CD4-positive, CD25-positive, alpha-beta regulatory T cell (primary cell): ENCODE measurements at places on chromosomes 4 and X. TPM values are rescaled to one million over a fixed set of nuclear protein-coding genes. Genes with fewer than 3 reads are reported as not detected.

FREM3 gene
- polyA plus RNA-seq, result 0.35 TPM

METAP1 gene
- 30.8 TPM for polyA plus RNA-seq

GASK1B gene
- not detected for polyA plus RNA-seq

REPS2 gene
- polyA plus RNA-seq, result not detected

ZNF185 gene
- polyA plus RNA-seq, result 3.0 TPM

GYPA gene
- not detected for polyA plus RNA-seq

ENPEP gene
- 0.31 TPM for polyA plus RNA-seq

ATP8A1 gene
- 8.1 TPM for polyA plus RNA-seq

SUV39H1 gene
- 14.6 TPM for polyA plus RNA-seq

CDX4 gene
- polyA plus RNA-seq, result not detected

PDLIM3 gene
- polyA plus RNA-seq, result not detected

GAGE10 gene
- not detected for polyA plus RNA-seq

UGT2A1 gene
- polyA plus RNA-seq, result not detected

PDZD4 gene
- not detected for polyA plus RNA-seq

MAGEE2 gene
- polyA plus RNA-seq, result not detected

NMU gene
- polyA plus RNA-seq, result not detected

AKAP14 gene
- not detected for polyA plus RNA-seq

KDM5C gene
- polyA plus RNA-seq, result 22.5 TPM

ARR3 gene
- not detected for polyA plus RNA-seq

AFAP1 gene
- 2.2 TPM for polyA plus RNA-seq

ATP2B3 gene
- polyA plus RNA-seq, result not detected

IL3RA gene
- not detected for polyA plus RNA-seq

CLDN22 gene
- polyA plus RNA-seq, result not detected

DMRTC1 gene
- polyA plus RNA-seq, result not detected

CLGN gene
- not detected for polyA plus RNA-seq

ANOS1 gene
- not detected for polyA plus RNA-seq

ASMT gene
- 0.91 TPM for polyA plus RNA-seq

F8A2 gene
- not detected for polyA plus RNA-seq

DOCK11 gene
- 26.5 TPM for polyA plus RNA-seq

PLCXD1 gene
- polyA plus RNA-seq, result 5.9 TPM

REELD1 gene
- polyA plus RNA-seq, result not detected

AMTN gene
- polyA plus RNA-seq, result not detected

SMIM10 gene
- polyA plus RNA-seq, result not detected

ZNF732 gene
- polyA plus RNA-seq, result not detected

GSX2 gene
- polyA plus RNA-seq, result not detected
